ENCODE measurements at places on chromosomes 2 and 18. TPM values are rescaled to one million over a fixed set of nuclear protein-coding genes. Genes with fewer than 3 reads are reported as not detected.

The C2orf78 gene
- not detected for polyA plus RNA-seq

DNA sequence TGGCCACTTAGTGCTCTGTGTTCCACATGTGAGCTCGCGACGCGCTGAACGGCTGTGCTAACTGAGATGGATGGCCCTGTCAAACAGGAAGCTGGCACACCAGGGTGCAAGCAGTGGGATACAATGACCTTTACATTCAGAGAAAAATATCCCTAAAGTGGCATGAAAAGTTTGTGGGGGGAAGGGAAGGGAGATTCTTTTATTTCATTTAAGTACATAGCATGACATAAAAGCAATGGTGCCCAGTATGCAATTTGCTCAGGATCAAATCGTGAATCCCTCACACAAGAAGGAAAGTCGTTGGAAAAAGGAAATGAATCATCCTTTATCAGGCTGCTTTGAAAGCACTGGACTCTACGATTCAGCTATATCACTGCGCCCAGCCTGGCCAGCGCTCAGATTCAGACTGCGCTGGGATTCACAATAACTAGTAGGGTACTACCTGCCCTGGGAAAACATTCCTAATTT lies 26.0 kb downstream of the SATB2 start:
- no peak for DNase-seq

DNA sequence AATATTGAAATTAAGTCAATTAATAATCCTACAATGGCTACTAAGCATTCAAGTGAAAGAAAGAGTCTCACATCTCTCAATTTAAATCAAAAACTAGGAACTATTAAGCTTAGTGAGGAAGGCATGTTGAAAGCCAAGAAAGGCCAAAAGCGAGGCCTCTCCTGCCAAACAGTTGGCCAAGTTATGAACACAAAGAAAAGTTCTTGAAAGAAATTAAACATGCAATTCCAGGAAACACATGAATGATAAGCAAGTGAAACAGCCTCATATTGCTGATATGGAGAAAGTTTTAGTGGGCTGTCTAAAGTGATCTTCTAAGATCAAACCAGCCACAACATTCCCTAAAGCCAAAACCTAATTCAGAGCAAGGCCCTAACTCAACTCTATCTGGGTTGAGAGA lies 11.8 kb downstream of the RDH14 start:
- DNase-seq, result no peak

DNA sequence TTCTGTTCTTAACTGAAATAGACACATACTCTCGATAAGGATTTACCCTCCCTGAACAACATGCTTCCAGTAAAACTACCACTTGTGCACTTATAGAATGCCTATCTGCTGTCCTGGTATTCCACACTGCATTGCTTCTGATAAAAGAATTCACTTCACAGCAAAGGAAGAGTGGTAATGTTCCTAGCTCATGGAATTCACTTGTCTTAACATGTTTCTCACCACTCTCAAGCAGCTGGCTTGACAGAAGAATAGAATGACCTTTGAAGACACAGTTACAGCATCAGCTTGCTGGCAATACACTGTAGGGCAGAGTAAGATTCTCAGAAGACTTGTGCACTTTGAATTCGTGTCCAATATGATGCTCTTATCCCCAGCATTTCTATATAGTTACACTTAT lies 524.1 kb upstream of the CNTNAP5 start:
- DNase-seq, result no peak

Measured in AG04450 (cell line).